ENCODE measurements at places on chromosomes 4 and X. TPM values are rescaled to one million over a fixed set of nuclear protein-coding genes. Genes with fewer than 3 reads are reported as not detected.

GRCh38 chrX:154727418-154727817 is 23.5 kb downstream of the GAB3 start:
- peaks cover 4% of the 10 kb centered on the region for H3K4me1 ChIP-seq
- H3K36me3 ChIP-seq: no peaks in the 10 kb centered on the region
- H3K27me3 ChIP-seq: no peaks in the 10 kb centered on the region
- H3K27ac ChIP-seq: no peak overlapping the region

Gene HTN3
- polyA plus RNA-seq: not detected

GRCh38 chr4:18981234-18981615 is 959.7 kb upstream of the LCORL start:
- no peak for DNase-seq
- H3K4me1 ChIP-seq: no peaks in the 10 kb centered on the region
- no peak overlapping the region for H3K27ac ChIP-seq
- no peaks in the 10 kb centered on the region for H3K36me3 ChIP-seq
- no peak overlapping the region for H3K4me3 ChIP-seq

- no peak overlapping the region for H3K4me3 ChIP-seq
- H3K27me3 ChIP-seq: no peaks in the 10 kb centered on the region
- H3K4me1 ChIP-seq: no peaks in the 10 kb centered on the region
- H3K27ac ChIP-seq: no peak overlapping the region
Measured at GRCh38 chr4:145153904-145154298, 26.5 kb downstream of the OTUD4 start.

GRCh38 chr4:113051361-113051760 is 1.9 kb downstream of the ANK2 start:
- no peak for DNase-seq
- H3K36me3 ChIP-seq: no peaks in the 10 kb centered on the region
- no peaks in the 10 kb centered on the region for H3K4me1 ChIP-seq
- H3K27me3 ChIP-seq: no peaks in the 10 kb centered on the region
- H3K4me3 ChIP-seq: no peak overlapping the region
- no peak overlapping the region for H3K27ac ChIP-seq

DNA sequence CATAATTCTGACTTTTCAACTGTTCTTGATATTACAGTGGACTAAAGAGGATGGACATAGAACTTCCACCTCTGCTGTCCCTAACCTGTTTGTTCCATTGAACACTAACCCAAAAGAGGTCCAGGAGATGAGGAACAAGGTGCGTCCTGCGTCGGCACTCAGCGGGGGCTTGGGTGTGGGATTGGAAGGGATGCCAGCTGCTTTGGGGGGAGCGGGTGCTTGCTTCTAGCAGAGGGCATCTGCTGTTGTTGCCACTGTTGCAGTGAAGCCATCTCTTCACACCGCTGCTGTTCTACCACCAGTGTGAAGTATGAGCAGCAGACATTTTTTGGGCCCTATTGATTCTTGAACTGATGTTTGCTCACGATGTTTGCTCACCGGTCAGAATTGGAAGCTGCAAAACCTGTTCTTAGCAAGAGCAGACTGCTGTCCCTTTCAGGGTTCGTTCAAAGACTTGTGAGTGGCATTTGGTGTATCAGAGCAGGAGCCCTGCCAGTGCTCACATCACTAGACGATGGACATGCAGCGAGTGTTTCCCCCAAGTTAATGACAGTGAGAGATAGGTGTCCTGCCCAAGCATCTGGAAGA is 55.4 kb downstream of the NOP14 start:
- H3K27ac ChIP-seq: no peak overlapping the region
- H3K4me1 ChIP-seq: peaks cover 11% of the 10 kb centered on the region
- H3K4me3 ChIP-seq: no peak overlapping the region

DNA sequence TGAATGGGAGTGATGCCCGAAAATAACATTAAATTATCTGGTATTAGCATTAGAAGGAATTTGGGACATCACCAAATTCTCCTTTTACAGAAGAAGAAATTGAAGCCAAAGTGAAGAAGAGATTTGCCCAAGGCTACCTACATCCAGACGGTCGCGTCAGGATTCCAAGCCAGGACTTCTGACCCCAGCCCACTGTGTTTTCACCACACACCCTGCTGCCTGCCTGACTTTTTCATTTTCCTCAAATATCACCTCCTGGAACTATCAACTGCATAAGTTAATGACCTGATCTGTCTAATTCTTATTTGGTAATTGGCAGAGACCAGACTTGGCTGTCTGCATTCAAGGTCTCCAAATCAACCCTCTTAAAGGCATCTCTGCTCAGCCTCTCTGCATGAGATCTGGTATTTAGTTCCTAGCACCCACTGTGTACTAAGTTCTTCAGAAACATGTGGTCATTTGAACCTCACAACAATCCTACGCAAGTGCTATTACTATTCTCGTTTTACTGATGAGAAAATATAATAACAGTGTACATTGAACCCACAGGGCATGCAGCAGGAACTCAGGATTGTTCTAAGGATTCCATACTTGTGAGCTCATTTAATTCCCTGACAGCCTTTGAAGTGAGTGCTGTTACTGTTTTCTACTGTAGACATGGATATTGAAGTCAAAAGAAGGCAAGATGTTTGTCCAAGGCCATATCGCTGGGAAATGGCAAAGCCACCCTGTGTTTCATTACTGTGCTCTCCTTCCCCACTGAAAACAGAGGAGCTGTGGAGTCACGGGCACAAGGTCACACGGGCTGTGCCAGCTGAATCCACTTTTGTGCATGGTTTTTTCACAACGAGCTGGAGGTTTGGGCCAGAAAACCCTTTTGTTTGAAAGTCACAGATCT is 195.2 kb upstream of the C1QTNF7 start:
- no peak overlapping the region for H3K27ac ChIP-seq
- H3K4me3 ChIP-seq: peak overlapping the region; percentile 50
- no peaks in the 10 kb centered on the region for H3K36me3 ChIP-seq
- DNase-seq: no peak

DNA sequence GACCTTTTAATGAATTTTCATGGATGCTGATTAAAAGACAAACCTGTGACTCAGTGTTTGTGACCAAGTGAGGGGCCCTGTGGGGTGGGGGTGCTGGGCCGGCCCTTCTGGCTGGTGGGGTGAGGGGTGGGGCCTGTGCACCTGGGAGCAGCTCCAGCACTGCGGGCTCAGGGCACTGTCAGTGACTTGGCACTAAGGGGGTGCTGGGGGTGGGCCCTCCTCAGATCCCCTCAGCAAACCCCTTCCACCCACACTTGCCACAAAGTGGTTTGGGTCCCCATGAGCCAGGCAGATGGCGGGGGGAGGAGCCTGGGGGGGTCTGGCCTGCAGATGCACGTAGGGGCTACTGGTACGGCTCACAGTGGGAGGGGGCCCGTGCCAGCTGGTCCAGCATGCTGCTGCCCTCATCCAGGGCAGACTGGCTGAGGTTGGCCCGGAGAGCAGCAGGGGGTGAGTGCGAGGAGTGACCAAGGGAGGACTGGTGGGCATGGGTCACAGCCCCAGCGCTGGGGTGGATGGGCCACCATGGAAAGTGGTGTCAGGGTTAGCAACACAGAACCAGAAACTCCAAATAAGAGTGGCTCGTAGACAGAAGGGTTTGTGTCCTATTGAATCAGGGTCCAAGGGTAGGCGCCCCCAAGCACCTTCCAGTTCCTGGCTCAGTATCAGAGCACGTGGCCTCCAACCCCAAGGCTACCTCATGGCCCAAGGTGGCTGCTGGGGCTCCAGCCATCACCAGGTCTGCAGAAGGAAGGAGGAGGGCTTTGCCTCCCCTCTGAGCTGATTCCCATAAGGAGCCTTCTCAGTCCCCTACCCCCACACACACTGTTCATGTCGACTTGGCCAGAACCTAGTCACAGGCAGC is 10.1 kb downstream of the NKX1-1 start:
- DNase-seq: no peak
- no peak overlapping the region for H3K4me3 ChIP-seq
- no peaks in the 10 kb centered on the region for H3K4me1 ChIP-seq
- peaks cover 14% of the 10 kb centered on the region for H3K36me3 ChIP-seq
- no peaks in the 10 kb centered on the region for H3K27me3 ChIP-seq

DNA sequence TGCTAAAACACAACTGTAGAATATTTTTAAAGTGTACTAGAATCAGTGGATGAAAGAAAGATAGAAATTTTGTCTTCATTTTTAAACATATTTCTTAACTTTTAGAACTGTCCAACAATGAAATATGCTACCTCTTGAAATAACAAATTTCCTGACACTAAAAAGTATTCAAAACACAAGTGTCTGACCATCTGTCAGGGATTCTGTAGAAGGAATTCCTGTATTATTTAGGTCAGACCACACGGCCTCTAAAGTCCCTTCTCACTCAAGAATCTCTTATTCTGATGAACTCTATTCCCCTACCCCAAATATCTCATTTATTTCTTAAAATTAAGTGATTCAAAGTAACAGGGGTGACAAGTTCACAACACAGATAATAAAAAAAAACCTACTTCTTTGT is 99.1 kb downstream of the MAML3 start:
- no peak for DNase-seq
- no peaks in the 10 kb centered on the region for H3K36me3 ChIP-seq
- peaks cover 4% of the 10 kb centered on the region for H3K4me1 ChIP-seq

GRCh38 chr4:7390336-7390735 is 44.4 kb downstream of the PSAPL1 start:
- no peak overlapping the region for H3K4me3 ChIP-seq
- H3K27ac ChIP-seq: no peak overlapping the region
- no peak for DNase-seq
- no peaks in the 10 kb centered on the region for H3K36me3 ChIP-seq

DNA sequence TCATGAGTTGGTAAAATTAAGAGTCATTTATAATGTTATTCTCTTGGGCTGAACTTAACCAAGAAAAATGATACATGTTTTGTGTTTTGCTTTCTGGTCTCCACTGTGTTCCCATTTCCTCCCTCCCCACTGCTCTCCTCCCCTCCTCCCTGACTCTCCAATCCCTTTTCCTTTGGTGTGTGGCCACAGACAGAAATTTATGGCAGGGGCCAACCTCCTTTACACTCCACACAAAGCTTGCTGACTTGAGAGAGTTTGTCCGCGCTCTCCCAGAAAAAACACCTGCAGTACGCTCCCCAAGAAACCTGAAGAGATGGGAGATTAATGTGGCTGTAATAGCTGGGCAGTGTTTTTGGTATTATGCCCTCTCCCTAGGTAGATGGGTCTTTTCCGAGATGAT is 88.9 kb downstream of the ALPK1 start:
- H3K27ac ChIP-seq: no peak overlapping the region
- H3K27me3 ChIP-seq: no peaks in the 10 kb centered on the region
- no peaks in the 10 kb centered on the region for H3K4me1 ChIP-seq
- H3K4me3 ChIP-seq: no peak overlapping the region

DNA sequence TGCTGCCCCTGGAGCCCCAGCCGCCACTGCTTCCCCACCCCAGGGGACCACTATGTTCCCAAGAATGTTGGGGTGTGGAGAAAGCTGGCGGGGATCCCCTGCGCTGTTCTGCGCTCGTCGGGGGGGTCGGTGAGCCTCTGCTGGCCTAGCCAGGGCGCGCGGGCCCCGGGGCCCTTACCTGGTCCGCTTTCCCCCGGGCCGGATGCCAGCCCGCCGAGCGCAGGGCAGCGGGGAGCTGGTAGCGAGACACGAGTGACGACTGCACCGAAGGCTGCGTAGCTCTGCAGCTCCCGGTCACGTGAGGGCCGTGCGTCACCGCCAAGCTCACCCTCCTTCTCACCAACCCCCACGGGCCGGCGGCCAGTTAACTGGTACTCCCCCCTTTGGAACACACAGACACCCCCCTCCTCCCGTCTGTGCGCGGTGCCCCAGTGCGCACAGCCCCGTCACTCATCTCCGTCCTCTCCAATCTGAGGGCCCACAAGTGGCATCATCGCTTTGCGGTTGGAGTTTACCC is at the start of gene BEX1:
Gene BEX1 (minus strand): TSS at position 254 of the 517 bp plus-strand sequence. CDS start 897 bp downstream, outside the sequence.
- no peaks in the 10 kb centered on the region for H3K27me3 ChIP-seq
- no peak within 1 kb of the TSS for H3K27ac ChIP-seq
- DNase-seq: peak; percentile 6
- no peaks in the 10 kb centered on the region for H3K36me3 ChIP-seq

Gene KIAA1210
- not detected for polyA plus RNA-seq

Gene CXCL1
- polyA plus RNA-seq: not detected

Gene CLGN
- not detected for polyA plus RNA-seq

Gene NAA15
- 32.5 TPM for polyA plus RNA-seq

Gene TLR8
- not detected for polyA plus RNA-seq

- DNase-seq: no peak
- H3K4me3 ChIP-seq: no peak overlapping the region
- no peaks in the 10 kb centered on the region for H3K36me3 ChIP-seq
- H3K4me1 ChIP-seq: no peaks in the 10 kb centered on the region
- peaks cover 3% of the 10 kb centered on the region for H3K27me3 ChIP-seq
Measured at GRCh38 chrX:38371641-38372040, 19.2 kb downstream of the OTC start.

- no peaks in the 10 kb centered on the region for H3K36me3 ChIP-seq
- H3K27ac ChIP-seq: no peak overlapping the region
- no peak overlapping the region for H3K4me3 ChIP-seq
- H3K27me3 ChIP-seq: no peaks in the 10 kb centered on the region
- no peak for DNase-seq
Measured at GRCh38 chr4:90852237-90852636, 725.0 kb downstream of the CCSER1 start.

- no peak for DNase-seq
- H3K4me3 ChIP-seq: no peak overlapping the region
- H3K4me1 ChIP-seq: no peaks in the 10 kb centered on the region
- peaks cover 26% of the 10 kb centered on the region for H3K36me3 ChIP-seq
- no peak overlapping the region for H3K27ac ChIP-seq
Measured at GRCh38 chr4:56937262-56937661, 29.6 kb downstream of the REST start.

Gene MXRA5
- not detected for polyA plus RNA-seq

Gene ZNF185
- 1.1 TPM for polyA plus RNA-seq

GRCh38 chrX:150159537-150159936 is 203.6 kb upstream of the MAMLD1 start:
- no peak overlapping the region for H3K4me3 ChIP-seq
- DNase-seq: no peak
- H3K36me3 ChIP-seq: no peaks in the 10 kb centered on the region
- no peaks in the 10 kb centered on the region for H3K27me3 ChIP-seq

Gene PCSK1N
- 4.7 TPM for polyA plus RNA-seq

Gene SAGE1
- not detected for polyA plus RNA-seq

GRCh38 chr4:40314951-40315350 is 20.2 kb upstream of the CHRNA9 start:
- no peaks in the 10 kb centered on the region for H3K36me3 ChIP-seq
- H3K27ac ChIP-seq: peak overlapping the region; percentile 94
- peaks cover 47% of the 10 kb centered on the region for H3K4me1 ChIP-seq
- no peak overlapping the region for H3K4me3 ChIP-seq
- no peak for DNase-seq
